ENCODE measurements at places on chromosomes 12 and 14.
A peak's percentile ranks its signal among the peaks of the same experiment; 100 is the strongest.

- DNase-seq, result no peak
Observed at GRCh38 chr12:132182711-132183365, 38.6 kb downstream of the NOC4L start.

GRCh38 chr14:89481196-89481595 is 64.2 kb upstream of the FOXN3 start:
- no peak for DNase-seq

GRCh38 chr12:52285851-52286530 is 5.3 kb downstream of the KRT81 start:
- no peak for DNase-seq

GRCh38 chr14:90536092-90536491 is 139.3 kb downstream of the CALM1 start:
- DNase-seq, result no peak

DNA sequence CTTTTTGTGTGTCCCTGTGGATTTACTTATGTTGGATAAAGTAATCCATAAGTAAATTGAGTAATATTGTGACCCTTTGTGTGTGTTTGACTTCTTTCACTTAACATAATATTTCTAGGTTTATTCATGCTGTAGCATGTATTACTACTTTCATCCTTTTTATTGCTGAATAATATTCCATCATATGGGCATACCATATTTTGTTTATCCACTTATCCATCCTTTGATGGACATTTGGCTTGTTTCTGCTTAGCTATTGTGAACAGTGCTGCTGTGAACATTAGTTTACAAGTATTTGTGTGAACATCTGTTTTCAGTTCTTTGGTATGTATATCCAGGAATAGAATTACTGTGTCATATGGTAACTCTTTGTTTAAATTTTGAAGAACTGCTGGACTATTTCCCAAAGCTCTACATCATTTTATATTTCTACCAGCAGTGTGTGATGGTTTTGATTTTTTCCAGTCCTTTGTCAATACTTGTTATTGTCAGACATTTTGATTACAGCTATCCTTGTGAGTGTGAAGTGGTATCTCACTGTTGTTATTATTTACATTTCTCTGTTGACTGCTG is 25.2 kb downstream of the G2E3 start:
- DNase-seq, result no peak

DNA sequence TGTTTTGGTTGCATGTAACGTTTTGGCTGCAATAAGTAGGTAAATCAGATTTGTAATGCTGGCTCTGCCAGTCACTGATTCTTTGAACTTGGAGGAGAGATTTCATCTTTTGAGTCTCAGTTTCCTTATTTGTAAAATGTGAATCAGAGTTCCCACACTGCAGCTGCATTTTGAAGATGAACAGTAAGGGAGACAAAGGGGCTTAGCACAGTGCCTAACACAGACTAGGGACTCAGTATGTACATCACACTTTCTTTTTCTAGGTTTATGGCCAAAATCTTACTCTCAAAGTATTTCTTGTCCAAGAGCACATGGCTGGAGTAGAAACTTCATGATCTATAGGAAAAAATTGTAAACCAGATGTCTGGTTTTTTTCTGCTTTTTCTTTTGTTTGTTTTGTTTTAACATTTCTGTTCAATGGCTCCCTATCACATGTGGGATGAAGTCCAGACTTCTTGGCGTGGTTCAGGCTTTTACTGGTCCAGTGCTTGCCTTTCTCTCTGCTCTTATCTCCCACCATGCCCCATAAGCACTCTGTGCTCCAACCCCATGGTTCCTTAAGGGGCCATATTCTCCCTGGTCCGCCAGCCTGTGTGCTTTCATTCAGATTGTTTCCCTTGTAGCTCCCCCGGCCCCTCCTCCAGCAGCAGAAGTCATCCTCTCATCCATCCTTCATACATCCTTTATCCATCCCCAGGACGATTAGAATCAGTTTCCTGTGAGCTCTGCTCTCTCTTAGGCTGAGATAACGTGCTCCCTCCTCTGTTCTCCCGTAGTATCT is 58.0 kb downstream of the SYNE2 start:
- no peak for DNase-seq

GRCh38 chr12:116306506-116306905 is 29.0 kb upstream of the MED13L start:
- DNase-seq, result no peak

- DNase-seq, result no peak
Observed at GRCh38 chr12:69999561-69999960, 174.5 kb downstream of the MYRFL start.

GRCh38 chr14:28305938-28306337 is 460.6 kb upstream of the FOXG1 start:
- no peak for DNase-seq

DNA sequence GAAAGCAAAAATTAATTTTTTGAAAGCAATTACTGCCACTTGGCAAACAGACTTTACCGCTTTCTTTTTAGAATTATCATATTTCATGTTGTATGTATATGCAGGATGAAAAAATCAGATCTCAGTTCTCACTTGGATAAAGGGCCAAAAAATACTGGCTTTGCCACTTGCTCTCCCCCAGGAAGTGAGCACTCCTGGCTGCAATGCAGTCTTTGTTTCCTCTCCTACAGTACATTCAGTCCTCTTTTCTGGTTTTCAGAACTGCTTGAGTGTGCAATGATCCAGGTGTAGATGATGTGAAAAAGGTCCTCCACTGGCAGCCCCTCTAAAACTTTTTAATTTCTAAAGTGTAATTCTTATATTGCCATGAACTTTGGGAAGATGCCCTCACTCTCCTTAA is 183.4 kb downstream of the SLC25A21 start:
- no peak for DNase-seq

DNA sequence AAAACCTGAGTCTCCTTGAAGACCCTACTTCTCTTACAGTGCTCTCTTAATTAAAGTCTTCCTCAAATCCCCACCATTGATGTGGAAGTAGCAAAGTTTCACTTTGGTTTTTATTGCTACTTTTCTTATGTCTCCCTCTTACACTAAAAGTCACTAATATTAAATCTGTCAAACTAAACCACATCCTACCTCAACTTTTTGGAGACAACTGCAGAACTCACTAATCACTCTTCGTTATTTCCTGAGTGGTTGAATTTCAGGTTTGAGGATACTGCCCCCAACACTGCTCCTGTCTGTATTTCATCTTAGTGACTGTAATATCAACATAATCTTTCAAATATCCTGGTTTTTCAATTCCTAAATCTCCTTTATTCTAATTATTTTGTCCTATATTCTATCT is 213.0 kb upstream of the PDE3A start:
- no peak for DNase-seq

DNA sequence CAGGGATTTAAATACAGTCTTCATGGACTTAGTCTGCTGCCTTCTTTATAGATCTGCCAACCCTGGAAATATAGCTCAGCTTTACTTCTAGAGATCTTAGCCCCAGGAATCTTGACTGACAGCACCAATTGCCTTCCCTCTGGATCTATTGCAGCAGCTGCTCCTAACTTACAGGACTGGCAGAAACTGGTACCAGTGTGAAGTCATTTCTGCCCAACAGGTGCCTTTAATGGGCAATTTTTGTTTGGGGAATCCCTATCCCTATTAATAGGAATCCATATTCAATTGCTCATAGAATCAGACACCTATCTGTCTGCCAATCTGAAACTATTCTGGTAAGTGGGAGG is 27.2 kb downstream of the SPX start:
- DNase-seq, result no peak

DNA sequence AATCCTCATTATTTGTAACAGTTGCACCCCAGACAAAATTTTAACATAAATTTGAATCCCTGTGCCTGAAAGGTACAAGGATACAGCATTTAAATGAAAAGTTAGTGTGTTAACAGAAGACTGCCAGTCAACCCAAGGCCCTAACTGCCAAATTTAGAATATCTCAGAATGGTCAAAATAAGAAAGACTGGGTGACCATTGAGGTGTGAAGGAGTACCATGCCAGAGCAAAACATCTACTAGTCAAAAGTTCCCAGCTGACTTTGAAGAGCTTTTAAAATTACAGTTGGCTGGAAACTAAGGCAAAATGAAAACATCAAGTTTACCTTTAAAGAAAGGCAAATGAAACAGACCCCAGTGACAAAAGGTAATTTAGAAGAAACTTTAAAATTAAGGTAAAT is 18.4 kb downstream of the SAV1 start:
- DNase-seq, result no peak

DNA sequence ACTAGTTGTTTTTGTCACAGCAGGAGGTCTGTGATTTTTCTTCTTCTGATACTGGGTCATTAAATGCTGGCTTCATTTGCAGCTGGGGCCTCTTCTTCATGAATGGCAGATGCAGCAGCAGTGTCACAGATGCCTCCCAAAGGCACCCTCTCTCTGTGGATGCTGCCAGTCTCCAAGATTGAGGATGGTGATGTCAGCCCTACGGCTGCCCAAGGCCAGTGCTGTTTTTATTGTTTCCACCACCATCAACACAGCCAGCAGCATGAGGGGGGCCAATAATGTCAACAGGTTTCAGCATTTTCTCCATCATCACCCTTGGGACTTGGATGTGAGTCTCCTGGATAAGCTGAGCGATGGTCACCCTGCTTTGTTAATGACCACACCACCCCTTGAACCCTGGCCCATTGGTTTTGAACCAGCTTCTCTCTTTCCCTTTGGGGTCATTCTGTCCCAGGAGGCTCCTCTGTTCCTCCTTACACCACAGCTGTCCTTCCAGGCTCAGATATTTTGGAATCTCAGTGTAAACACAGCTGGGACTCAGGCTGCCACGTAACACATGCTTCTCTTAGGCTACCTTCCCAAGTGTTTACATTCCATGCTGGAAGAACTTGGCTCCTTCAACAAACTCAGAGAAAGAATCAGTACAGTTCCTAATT is 151.7 kb upstream of the DDHD1 start:
- no peak for DNase-seq

GRCh38 chr14:60532442-60532841 is 23.5 kb downstream of the SIX6 start:
- DNase-seq, result no peak

- DNase-seq, result peak; percentile 9
Observed at GRCh38 chr14:61603736-61604135, 91.6 kb upstream of the HIF1A start.

- DNase-seq, result no peak
Observed at GRCh38 chr12:84150201-84150600, 762.4 kb downstream of the SLC6A15 start.

GRCh38 chr12:119659289-119659897 is 8.5 kb upstream of the PRKAB1 start:
- DNase-seq, result peak; percentile 70

- no peak for DNase-seq
Observed at GRCh38 chr12:126343321-126343720, 1278.1 kb downstream of the AACS start.

GRCh38 chr14:89330236-89331002 is 86.6 kb downstream of the FOXN3 start:
- no peak for DNase-seq

- DNase-seq, result peak; percentile 20
Observed at GRCh38 chr14:66624336-66624937, 116.5 kb downstream of the GPHN start.

- peak; percentile 25 for DNase-seq
Observed at GRCh38 chr14:55336162-55336561, 64.9 kb downstream of the FBXO34 start.

DNA sequence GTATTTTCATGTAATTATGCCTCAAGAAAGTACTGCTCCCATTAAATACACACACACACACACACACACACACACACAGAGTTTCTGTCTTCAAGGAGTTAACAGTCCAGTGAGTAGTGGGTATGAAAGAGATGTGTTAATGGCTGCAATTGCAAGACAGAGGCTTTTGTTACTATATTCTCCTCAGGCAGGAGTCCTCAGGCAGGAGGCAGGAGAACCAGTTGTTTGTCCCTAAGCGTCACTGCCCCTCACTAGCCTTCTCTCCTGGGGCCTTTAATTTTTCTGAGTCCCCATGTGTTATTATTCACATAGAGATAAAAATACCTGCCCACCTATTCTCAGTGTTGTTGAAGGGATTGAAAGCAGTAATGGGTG is 31.2 kb downstream of the DAD1 start:
- DNase-seq, result no peak

- DNase-seq, result no peak
Observed at GRCh38 chr12:132806857-132807256, 21.8 kb downstream of the GOLGA3 start.

DNA sequence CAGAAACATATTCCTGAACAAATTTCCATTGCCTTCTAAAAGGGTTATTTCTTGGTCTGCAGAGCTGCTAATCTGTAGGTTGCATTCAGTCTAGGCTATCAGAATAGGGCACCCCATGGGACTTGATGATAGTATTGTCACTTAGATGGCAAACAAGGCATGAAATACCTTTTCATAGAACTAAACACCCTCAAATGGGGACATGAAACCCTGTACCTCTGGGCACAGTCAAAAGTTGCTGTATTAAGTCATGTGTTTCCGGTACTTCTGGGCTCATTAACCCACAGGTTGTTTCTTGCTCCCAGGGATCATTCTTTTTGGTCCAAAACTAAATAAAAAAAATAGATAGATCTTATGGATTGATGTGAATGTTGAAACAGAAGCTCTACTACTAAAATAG is 930.4 kb downstream of the NRXN3 start:
- no peak for DNase-seq

DNA sequence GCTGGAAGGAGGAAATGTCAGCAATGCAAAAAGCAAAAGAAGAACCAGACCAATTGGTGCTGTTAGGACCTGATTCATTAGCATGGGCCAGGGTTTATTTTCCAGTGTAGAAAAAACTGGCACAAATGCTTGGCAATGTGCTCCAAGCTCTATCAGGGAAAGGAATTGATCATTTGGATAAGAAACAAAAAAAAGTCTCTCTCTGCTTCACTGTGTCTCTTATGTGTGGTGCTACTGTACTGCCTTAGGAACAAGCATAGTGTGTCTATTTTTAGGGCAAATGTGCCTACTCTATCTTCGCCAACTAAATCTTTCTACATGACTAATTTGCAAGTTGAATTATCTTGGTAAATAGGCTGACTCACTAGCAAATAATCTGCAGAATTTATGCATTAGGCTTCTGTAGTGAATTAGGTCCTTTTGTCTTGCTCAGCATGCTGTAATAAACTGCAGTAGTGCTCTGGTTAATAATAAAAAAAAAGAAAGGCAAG is 236.7 kb downstream of the MDGA2 start:
- no peak for DNase-seq

- no peak for DNase-seq
Observed at GRCh38 chr14:56390859-56391258, 188.7 kb upstream of the TMEM260 start.

DNA sequence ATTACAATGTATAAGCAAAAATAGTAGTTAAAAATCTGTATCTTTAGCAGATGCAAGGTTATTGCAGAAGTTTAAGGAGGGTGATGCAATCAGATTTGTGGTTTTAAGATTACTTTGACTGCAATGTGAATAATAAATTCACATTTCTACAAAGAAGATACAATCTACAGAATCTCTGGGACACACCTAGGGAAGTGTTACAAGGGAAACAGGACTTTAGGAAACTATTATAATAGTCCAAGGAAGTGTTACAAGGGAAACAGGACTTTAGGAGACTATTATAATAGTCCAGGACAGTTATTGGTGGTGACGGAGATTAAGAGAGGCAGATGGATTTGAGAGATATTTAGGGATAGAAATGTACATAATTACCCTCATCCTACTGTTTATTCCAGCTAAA is 154.4 kb upstream of the GARIN6 start:
- DNase-seq, result no peak

Data from CD4-positive, alpha-beta T cell treated with Interleukin-4 for 4 hours (primary cell).